IMR-90 (cell line): ENCODE measurements at places on chromosomes 4 and X. TPM values are rescaled to one million over a fixed set of nuclear protein-coding genes. Genes with fewer than 3 reads are reported as not detected.

GRCh38 chr4:20614816-20615215, 85.4 kb upstream of the PACRGL start:
- H3K27ac ChIP-seq, result no peak overlapping the region
- no peaks in the 10 kb centered on the region for H3K36me3 ChIP-seq
- no peak for DNase-seq

GRCh38 chrX:119118780-119119395, 8.7 kb downstream of the KIAA1210 start:
- no peaks in the 10 kb centered on the region for H3K36me3 ChIP-seq
- no peak overlapping the region for H3K4me3 ChIP-seq
- no peaks in the 10 kb centered on the region for H3K4me1 ChIP-seq
- peaks cover 10% of the 10 kb centered on the region for H3K27me3 ChIP-seq
- H3K27ac ChIP-seq, result no peak overlapping the region

- no peaks in the 10 kb centered on the region for H3K27me3 ChIP-seq
- no peaks in the 10 kb centered on the region for H3K36me3 ChIP-seq
- DNase-seq, result peak; percentile 31
- no peaks in the 10 kb centered on the region for H3K4me1 ChIP-seq
Measured at GRCh38 chrX:50815120-50815519, 1.1 kb upstream of the SHROOM4 start.

DNA sequence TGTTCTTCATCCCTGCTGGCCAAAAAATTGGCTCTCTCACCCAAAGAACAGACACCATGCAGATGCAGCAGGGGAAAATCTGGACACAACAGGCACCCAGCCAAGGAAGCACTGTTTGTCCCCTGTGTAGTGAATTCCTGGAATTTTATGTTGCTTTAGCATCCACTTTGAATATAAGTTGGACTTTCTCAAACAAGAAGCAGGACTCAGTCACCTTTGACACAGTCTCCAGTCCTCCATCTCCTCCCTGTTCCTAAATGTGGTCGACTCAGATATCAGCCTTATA, 11.8 kb downstream of the ZNF182 start:
- H3K27ac ChIP-seq, result no peak overlapping the region
- H3K4me3 ChIP-seq, result no peak overlapping the region
- peaks cover 5% of the 10 kb centered on the region; the same call in 1 of the 2 replicates for H3K36me3 ChIP-seq
- no peaks in the 10 kb centered on the region for H3K27me3 ChIP-seq
- H3K4me1 ChIP-seq, result no peaks in the 10 kb centered on the region; the same call in 1 of the 2 replicates
- DNase-seq, result no peak

DNA sequence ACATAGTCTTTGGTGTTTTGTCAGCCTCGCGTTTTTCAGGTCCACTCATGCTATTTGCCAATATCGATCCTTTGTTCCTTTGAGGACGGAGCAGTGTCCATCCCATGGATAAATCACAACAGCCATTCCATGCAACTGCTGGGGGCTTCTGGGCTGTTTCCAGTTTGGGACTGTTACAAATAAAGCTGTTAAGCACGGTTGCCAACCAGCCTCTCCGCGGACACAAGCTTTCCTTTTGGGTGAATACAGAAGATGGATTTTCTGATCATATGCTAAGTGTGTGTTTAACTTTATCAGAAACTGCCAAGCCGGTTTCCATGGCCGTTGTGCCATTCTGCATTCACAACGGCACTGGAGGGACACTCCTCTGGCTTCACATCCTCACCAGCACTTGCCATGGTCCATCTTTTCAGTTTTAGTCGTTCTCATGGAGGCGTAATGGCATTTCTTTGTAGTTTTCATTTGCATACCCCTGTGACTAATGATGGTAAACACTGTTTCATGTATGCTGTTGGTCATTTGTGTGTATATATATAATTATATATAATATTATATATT, 67.8 kb downstream of the ABLIM2 start:
- DNase-seq, result no peak
- peaks cover 12% of the 10 kb centered on the region for H3K27me3 ChIP-seq
- H3K36me3 ChIP-seq, result no peaks in the 10 kb centered on the region
- H3K4me1 ChIP-seq, result no peaks in the 10 kb centered on the region

The BTC gene
- total RNA-seq, result not detected in 2 replicates

The GASK1B gene
- 4.1 and 6.7 TPM in 2 replicates for total RNA-seq

The EDNRA gene
- total RNA-seq, result 6.5 and 7.8 TPM in 2 replicates

The ZXDA gene
- total RNA-seq, result 3.4 and 3.6 TPM in 2 replicates

The BANK1 gene
- under 0.01 and 0.28 TPM in 2 replicates for total RNA-seq

The FAM149A gene
- 0.54 and 0.83 TPM in 2 replicates for total RNA-seq
